ENCODE measurements at places on chromosomes 1 and 21.

- DNase-seq, result no peak
Measured at GRCh38 chr1:156390469-156391365, 21.7 kb downstream of the RHBG start.

DNA sequence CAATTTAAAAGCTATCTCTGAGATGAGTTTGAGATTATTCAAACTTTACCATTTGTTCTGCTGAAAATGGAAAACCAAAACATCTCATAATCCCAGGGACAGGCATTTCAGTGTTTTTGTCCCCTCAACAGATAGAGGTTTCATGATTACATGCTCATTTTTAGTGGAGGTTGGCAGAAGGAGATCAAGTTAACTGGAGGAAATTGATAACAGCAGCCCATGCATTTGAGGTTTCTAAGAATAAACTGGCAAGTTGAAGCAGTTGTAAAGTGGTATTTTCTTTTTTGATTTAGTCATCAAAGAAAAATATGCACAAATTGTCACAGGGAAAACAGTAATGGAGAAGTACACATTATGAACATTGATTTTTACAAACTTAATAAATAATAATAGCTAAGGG lies 205.8 kb downstream of the PLA2G4A start:
- DNase-seq, result no peak

- DNase-seq, result no peak
Measured at GRCh38 chr1:1093610-1093943, 19.5 kb upstream of the RNF223 start.

GRCh38 chr1:160646180-160646579 lies 664 bp downstream of the SLAMF1 start:
- DNase-seq, result no peak

DNA sequence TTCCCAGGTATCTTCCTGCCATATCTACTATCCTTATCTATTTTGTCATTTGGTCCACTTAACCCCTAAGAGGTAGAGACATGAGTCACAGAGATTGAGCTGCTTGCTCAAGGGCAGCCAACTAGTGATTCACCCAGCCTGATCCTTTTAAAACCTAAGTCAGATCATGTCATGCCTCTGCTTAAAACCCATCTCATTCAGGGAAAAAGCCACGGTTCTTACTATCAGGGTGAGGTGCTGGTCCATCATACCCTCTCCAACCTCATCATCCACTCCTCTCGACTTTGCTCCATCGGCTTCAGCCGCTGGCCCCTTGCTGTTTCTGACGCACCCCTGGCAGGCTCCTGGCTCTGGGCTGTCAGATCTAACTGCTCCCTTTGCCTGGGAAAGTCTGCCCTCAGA lies 14.4 kb upstream of the PPP1R15B start:
- no peak for DNase-seq

DNA sequence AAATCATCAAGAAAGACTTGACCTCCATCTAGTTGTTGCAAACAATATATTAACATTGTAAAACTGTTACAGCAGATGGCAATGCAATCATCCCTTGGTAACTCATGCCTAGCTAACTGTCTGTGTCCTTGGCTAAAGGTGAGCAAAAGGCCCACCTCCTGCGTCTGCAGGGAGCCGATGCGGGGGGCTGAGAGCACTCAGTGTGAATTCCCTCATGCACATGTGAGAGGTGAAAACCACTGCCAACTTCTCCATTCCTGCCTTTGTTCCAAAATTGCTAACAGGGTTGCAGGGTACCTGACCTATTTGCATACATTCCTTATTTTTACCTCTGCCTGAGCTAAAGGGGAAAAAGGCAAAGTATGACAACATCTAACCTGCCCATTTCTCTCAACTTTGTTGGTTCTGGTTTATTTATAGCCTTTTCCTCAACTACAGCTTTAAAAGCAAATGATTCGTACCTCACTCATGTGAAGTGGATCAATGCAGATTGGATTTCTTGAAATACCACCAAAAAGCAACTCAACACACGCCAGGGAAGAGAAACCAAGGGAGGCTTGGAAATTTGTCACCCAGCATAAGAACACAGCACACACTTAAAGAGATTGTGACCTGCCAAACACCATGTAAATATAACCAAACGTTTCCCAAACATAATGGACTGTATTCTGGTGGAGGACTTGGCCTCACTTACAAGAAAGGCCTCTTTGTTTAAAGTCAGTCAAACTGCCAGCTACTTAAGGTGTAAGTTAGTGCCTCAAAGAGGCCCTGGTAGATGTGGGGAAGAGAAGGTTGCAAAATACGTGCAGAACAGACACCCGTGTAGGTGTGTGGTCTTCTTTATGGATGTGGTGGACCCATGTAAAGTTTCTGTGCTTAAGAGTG lies 651.0 kb downstream of the SMYD3 start:
- no peak for DNase-seq

GRCh38 chr1:85087659-85088407 lies 39.5 kb upstream of the MCOLN3 start:
- no peak for DNase-seq

DNA sequence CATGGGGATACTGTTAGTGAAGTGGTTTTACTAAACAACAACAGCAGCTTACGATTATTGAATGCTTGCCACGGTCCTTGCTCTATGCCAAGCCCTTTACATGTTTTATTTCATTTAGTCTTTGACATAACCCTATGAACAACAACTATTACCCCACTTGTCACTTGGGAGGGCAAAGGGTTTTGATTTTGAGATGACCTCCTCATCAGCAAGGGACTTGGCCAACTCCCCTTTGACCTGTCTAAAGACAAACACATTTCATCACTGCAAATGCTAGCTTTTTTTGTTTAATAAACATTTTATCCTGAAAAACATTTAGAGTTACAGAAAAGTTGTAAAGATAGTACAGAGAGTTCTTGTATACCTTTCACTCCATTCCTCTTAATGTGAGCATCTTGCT lies 152.5 kb upstream of the WNT4 start:
- no peak for DNase-seq

GRCh38 chr1:145992958-145993617 lies 3.3 kb downstream of the TXNIP start:
- no peak for DNase-seq

- no peak for DNase-seq
Measured at GRCh38 chr1:243267471-243267880, 11.6 kb downstream of the SDCCAG8 start.

DNA sequence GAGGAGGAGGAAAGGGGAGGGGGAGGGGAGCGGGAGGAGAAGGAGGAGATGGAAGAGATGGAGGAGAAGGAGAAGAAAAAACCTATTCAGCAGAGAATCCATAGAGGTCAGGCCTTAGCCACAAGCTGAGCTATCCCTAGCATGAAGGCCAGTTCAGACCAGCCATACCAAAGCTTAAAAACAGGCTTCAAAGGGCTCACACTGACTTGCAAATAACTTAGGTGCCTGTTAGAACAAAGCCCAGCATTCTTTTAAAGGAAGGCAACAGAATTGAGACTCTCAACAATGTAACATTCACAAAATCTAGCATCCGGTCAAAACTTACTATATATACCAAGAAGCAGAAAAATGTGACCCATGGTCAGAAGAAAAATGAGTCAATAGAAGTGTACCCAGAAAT lies 43.6 kb upstream of the IFFO2 start:
- DNase-seq, result no peak

DNA sequence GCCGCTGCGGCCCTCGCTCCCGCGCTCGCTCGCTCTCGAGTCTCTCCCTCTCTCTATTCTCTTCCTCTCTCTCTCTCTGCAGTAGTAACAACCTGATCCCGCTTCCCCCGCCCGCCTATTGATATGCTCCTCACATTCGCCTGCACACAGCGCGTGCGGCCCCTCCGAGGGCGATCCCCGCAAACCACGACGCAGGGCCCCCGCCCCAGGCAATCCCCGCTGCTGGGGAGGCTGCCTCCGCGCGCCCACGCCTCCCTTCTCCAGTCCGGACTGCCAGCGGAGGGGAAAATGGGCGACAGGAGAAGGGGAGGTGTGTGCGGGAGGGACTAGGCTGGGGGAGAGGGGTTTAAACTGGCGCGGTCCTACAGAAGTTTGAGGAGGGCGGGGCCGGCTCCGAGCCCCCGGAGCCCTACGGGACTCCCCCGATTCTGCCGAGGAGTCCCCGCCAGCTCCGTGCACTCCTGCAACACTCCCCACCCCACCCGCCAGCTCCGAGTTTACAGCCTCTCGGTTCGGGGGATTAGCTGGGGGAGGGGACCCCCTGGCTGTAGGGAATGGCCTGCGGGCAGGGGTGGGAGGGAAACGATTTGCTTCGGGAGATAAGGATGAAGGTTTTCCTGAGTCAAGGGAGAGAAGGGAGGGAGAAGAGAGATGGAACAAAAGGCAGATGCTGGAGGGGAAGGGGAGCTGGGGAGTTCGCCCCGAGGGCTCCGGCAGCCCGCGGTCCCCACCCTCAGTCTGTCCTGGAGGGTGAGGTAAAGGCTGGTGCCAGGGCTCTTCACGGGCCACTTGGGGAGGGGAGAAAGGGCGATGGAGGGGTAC lies 66.6 kb downstream of the SYT2 start:
- DNase-seq, result no peak
